ENCODE measurements at places on chromosomes 7 and 10. TPM values are rescaled to one million over a fixed set of nuclear protein-coding genes. Genes with fewer than 3 reads are reported as not detected.

The NKX1-2 gene
- not detected for total RNA-seq

The CFAP43 gene
- not detected for total RNA-seq

The OAT gene
- 116 TPM for total RNA-seq

The SLC18A3 gene
- total RNA-seq = not detected

The XPNPEP1 gene
- total RNA-seq = 101 TPM

The HKDC1 gene
- total RNA-seq = not detected

The NPM3 gene
- total RNA-seq = 105 TPM

The PSD gene
- total RNA-seq = 12.1 TPM

The ZNF92 gene
- 3.0 TPM for total RNA-seq

The GPR26 gene
- total RNA-seq = not detected

The SEC31B gene
- 2.0 TPM for total RNA-seq

The UNCX gene
- total RNA-seq = not detected

The GLI3 gene
- 5.3 TPM for total RNA-seq

The GARIN1A gene
- 0.23 TPM for total RNA-seq

The CRYGN gene
- total RNA-seq = under 0.01 TPM

The TMEM236 gene
- under 0.01 TPM for total RNA-seq

The HMX3 gene
- total RNA-seq = not detected

The LDB3 gene
- total RNA-seq = 0.23 TPM

The TMEM196 gene
- 1.5 TPM for total RNA-seq

The TMEM184A gene
- total RNA-seq = not detected

The HMX2 gene
- total RNA-seq = not detected

The NXPH1 gene
- not detected for total RNA-seq
